ENCODE measurements at places on chromosomes 6 and 20.

DNA sequence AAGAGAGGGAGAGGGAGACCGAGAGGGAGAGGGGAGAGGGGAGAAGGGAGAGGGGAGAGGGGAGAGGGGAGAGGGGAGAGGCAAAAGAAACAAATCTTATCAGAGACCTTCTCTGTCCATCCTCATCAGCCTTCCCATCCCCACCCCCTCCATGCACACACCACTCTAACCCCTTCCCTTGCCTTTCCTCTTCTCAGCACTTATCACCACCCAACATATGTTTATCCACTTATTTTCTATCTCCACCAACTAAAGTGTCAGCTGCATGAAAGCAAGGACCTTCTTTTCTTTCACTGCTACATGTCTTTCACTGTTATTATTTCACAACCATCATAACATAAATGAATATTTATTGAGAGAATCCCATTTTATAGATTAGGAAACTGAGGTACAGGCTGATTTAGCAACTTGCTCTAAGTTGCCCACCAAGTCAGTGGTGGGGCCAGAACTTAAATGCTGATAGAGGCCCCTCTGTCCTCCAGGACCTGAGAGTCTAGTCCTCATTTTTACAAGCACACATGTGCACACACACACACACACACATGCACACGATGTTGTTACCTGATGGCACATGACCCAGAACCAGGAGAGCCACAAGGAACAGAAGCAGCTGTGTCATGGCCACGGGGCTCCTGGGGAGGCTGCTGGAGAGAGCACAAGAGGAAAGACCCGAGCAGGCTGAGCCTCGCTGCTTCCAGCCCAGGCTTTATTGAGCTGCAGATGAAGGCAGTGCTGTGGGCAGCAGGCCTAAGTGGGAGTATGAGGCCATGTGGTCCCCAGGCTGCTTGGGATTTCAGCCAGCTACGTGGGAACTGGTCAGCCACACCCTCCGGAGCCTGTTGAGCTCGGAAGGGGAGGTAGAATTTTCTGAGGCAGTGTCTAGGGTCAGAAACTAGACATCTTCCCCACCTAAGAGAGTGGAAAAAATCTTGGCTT, 2.3 kb downstream of the DEFB124 start:
- no peak for DNase-seq

- peak; percentile 91 for DNase-seq
Observed at GRCh38 chr20:23143098-23143497, 57.0 kb upstream of the CD93 start.

GRCh38 chr6:134172706-134173365, 120.4 kb upstream of the SLC2A12 start:
- no peak for DNase-seq

DNA sequence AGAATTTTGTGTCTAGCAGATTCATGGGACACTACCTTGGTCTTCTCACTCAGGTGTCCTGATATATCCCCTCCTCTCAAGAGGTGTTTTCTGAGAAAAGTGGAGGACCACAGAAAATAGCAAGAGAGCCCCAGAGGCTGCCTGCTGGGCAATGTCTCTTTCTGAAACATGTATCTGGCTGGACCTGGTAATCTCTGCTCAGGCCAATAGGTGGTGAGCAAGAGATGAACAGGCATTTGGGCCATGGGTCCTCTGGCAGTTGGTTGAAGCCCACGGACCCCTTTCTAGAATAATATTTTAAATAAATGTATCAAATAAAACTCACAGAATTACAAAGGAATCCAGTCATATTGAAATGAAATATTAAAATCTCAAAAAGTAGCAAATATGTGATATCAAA, 8.8 kb upstream of the THBD start:
- DNase-seq = no peak

- DNase-seq = no peak
Observed at GRCh38 chr6:141398949-141399348, 733.8 kb upstream of the GJE1 start.

DNA sequence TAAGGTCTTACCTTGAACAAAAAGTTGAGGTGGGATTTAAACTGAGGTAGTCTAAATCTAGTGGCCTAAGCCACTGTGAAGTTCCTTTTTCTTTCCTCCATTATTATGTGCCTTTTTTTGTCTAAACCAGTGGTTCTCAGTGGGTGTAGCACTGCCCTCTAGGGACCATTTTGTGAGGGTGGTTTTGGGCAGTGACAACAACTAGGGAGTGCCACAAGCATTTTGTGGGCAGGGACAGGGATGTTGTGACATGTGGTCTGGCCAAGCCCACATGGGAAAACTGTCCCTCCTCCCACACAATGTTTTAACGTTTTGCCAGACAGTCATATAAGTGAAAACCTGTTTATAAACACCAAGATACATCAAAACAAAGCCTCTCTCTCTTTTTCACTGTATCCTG, 899.4 kb upstream of the FLRT3 start:
- DNase-seq = peak; percentile 1

GRCh38 chr6:153538491-153538890, 407.4 kb upstream of the RGS17 start:
- peak; percentile 52 for DNase-seq

- DNase-seq = no peak
Observed at GRCh38 chr6:119040636-119041035, 37.8 kb downstream of the FAM184A start.

DNA sequence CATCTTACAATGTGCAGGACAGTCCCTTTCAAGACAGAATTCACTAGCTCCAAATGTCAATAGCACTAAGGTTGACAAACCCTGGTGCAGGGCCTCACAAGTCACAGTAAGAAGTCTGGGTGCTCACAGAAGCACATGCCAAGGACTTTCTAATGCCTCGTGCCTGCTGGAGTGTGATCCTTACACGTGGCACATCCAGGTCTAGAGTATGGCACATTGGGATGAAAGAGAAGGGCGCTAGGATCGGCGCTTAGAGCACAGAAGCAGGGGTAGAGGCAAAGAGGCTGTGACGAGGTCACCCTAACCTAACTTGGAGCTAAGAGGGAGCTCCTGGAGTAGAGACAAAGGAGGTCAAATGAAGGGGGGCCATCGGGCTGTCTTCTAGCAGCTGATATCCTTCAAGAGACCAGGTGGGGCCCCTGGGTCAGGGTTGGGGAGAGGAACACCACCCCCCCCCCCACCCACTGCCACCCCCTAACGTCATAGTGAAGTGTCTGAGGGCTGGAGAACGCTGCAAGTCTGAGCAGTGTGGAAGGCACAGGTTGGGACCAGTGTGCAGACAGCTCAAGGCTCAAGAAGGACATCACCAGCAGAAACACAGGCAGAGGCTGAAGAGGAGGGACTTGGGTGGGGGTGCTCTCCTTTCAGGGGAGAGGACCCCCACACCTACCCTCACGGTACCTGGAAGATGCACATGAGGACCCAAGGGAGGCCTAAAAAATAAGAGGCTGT, 97.8 kb upstream of the MRPS10 start:
- no peak for DNase-seq

DNA sequence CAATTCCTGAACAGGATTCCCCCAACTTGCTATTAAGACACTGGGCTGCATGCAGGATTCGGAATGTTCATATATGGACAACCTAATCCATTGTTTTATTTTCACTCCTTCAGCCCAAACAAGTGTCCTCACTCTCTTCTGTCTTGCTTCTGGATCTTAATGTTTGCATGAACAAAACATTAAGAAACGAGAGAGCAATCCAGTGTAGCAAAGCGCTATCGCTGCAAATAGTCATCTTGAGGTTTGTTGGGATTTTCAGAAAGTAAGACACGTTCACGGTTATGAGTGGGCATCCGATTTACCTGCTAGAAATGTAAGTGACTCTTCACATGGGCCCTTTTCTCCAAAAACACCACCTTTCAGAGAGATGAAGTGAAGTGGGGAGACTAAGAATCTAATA, 156.4 kb downstream of the MBOAT1 start:
- no peak for DNase-seq

GRCh38 chr6:106125925-106126435, 39.8 kb downstream of the PRDM1 start:
- DNase-seq = peak; percentile 18

DNA sequence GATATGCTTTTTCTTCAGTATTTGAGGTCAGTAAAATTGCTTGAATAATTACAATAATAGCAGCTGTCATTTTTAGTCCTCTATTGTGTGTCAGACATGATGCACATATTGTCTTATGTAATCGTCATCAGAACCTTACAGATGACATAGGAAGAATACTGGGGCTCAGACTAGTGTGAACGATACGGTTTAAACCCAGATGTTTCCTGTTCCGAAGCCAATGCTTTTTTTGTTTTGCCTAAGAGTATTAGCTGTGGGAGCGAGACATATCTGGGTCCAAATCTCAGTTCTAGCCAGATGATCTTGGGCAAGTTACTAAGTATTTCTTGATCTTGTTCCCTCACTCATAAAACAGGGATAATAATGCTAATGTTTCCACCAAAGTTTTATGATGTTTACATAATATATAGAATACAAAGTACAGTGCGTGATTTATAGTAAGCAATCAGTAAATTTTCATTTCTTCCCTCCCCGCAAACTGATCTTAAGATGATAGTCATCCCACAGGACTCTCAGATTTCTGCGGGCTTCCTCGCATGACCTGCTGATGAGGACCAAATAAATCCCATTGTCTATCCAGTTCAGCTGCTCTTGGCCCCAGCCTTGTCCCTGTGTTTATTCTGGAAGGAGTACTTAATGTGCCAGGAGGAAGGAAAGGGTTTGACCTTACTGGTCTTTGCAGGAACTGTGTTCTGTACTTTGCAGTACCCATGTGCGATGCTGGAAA, 98.2 kb downstream of the CAP2 start:
- DNase-seq = no peak

GRCh38 chr6:24960991-24961475, 25.3 kb upstream of the RIPOR2 start:
- DNase-seq = no peak

DNA sequence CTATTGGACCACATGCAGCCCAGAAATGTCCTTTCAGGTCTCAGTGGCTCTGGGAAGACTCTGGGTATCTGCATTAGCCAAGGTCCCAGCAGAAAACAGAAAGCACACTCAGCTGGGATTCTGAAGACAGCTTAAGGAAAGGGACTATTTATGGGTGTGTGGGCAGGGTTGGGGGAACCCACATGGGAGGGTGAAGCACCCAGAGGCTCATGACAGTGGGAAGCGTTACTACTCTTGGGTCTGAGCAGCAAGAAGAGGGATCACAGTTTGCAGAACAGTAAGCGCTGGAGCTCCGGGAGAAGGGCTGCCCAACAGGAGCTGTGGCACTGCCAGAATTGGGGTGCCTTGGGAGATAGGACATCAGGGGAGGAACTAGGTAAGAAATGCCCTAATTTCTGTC, 12.4 kb upstream of the CDC5L start:
- no peak for DNase-seq

- no peak for DNase-seq
Observed at GRCh38 chr20:1185316-1185741, 548 bp upstream of the TMEM74B start.

DNA sequence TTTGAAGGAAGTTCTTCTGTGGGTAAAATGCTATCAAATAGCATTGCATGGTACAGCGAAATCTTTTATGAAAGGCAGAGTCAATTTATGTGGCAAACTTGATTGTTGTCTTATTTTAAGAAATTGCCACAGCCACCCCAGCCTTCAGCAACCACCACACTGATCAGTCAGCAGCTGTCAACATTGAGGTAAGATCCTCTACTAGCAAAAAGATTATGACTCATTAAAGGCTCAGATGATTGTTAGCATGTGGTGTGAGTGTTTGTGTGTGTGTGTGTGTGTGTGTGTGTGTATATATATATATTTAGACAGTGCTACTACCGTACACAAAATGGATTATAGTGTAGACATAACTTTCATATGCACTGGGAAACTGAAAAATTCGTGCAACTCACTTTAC, 27.8 kb downstream of the LRRN4 start:
- DNase-seq = peak; percentile 57

Measured in ELR (cell line).